ENCODE measurements at places on chromosomes 16 and 17.
A peak's percentile ranks its signal among the peaks of the same experiment; 100 is the strongest.

DNA sequence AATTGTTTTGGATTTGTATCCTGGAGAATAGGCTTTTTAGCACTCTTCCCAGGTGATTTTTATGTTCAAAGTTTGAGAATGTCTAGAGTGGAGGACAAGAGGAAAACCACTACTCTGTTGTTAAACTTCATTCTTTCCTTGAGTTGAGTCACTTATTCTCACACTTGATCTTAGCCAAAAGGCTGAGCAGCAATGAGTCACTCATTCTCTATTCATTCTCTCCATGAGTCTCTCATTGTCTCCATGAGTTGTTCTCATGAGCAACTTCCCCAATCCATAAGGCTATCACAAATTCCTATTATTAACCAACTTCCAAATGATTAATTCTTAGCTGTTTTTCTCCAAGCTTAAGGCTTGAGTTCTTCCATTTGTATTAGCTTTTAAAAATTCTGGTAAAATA, 1393.3 kb downstream of the CDH8 start:
- no peak for DNase-seq

DNA sequence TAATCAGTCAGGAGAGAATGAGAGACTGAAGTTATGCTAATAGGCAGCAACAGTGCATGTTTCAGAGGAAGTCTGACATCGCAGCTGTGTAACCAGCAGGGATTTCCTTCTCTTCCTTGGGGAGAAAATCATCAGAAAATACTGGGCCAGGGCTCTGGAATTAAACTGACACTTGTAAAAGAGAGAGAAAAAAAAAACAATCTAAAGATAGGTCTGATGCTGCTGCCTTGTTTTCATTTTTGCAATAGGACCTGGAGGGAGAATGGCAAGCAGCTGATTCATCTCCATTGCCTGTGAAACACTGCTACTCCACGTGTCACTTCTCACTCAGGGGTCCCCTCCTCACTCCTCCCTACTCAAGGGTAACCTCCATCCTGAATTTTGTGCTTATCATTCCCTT, 17.7 kb upstream of the CORO6 start:
- DNase-seq = no peak

DNA sequence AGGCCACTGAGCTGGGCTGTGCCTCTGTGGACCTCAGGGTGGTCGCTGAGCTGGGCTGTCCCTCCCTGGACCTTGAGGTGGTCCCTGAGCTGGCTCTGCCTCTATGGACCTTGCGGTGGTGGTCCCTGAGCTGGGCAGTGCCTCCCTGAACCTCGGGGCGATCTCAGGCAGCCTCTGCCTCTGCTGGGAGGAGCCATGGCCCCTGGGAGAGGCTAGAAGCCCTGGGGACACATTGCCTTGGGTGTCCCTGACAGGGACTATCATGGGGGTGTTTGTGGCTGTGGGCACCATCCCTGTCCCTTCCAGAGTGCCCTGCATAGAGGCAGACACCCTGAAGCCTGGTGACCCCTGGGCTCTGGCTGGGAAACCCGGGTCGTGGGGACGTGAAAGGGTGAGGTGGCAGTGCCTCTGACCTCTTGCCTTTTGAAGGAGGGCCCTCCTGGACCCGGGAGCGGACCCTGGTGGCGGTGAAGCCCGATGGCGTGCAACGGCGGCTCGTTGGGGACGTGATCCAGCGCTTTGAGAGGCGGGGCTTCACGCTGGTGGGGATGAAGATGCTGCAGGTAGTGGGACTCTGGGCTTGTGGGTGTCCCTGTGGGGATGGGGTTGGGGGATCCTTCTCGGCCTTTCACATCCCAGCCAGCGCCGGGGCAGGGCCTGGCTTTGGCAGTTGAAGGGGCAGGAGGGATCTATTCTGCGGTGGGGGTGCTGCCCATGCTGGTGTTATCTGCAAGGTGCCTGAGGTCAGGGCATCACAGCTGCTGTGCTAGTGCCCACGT, 1.8 kb downstream of the NME4 start:
- DNase-seq = no peak

GRCh38 chr17:60534010-60534555, 8.0 kb upstream of the APPBP2 start:
- no peak for DNase-seq

GRCh38 chr17:77772461-77772897, 186.0 kb upstream of the TNRC6C start:
- DNase-seq = peak; percentile 89

- DNase-seq = no peak
Measured at GRCh38 chr17:36938566-36939051, 1.3 kb downstream of the LHX1 start.

- peak; percentile 20 for DNase-seq
Measured at GRCh38 chr16:55944377-55944802, 69.2 kb upstream of the CES5A start.

GRCh38 chr16:84927621-84928591, 83.4 kb downstream of the ZDHHC7 start:
- DNase-seq = no peak

DNA sequence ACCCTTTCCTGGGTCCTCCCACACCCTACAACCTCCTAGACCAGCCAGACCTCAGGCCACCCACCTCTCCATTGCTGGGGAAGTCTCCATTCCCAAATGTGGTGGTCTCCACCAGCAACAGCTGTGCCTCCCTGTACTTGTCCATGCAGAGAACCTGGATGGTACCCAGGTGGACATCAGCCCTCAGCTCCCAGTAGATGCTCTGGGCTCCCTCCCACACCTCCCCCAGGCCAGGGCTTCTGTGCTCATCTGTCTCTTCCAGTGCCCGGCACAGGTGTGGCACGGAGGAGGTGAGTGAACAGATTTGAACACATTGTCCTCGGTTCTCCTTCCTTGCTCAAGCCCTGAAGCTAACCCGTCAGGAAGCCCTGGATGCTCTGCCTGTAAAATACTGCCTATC, 34.6 kb downstream of the LGALS9 start:
- no peak for DNase-seq

- DNase-seq = no peak
Measured at GRCh38 chr17:622356-622755, 92.3 kb downstream of the VPS53 start.

DNA sequence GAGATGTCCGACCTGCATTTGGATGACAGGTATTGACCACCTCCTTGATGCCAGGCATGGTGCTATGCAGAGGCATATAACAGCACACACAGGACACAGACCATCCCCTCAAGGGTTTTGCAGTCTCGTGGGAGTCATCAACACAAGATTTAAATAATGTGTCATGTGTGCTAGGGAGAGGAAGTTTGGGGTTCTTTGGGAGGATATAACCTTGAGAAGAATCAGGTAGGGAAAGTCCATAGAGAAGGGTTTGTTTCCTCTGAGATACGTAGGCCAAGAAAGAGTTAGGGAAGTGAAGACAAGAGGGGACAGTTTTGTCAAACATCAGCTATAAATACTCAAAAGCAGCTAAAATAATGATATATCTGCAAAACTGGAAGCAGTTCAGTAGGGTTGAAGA, 215.9 kb upstream of the RBFOX1 start:
- DNase-seq = no peak

DNA sequence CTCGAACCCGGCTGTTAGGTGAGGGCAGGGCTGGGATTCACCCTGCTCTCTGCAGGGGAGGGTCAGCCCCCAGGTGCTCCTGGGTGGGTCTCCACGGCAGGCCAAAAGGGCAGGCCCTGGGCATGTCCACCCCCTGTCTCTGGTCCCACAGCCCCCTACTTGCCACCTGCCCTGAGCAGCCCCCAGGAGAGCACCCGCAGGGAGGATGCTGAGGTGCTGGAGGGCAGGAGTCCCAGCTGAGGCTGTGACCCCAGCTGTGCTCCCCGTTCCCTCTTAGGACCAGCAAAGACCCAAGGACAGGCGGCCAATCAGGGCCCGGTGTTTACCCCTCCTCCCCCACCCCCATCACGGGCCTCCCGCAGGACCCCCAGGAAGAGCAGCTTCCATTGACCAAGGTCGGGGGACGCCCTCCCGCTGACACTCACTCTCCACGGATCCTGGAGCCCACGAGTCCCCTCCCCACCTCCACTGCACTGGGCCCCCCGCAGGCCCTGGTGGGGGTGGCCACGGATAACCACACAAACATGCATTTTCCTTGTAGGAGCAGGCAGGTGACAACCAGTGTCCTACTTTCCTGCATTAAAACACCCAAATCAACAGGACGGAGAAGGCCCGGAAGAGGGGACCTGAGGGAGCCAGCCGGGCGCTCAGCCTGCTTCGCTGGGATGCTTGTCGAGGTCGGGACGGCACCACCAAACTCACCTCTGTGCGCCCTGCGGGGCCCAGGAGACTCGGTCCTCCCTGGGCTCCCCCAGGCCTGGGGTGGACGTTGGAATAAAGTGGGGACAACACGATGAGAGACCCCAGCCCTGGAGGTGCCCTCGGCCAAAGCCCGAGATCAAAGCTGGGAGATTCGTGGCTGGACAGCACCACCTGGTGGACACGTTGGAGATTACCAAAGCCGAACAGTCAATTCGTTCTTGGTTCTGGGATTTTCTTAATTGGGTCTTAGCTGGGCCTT, 22.5 kb upstream of the ENPP7 start:
- DNase-seq = peak; percentile 83

- DNase-seq = no peak
Measured at GRCh38 chr17:81890447-81891302, 711 bp downstream of the ALYREF start.

DNA sequence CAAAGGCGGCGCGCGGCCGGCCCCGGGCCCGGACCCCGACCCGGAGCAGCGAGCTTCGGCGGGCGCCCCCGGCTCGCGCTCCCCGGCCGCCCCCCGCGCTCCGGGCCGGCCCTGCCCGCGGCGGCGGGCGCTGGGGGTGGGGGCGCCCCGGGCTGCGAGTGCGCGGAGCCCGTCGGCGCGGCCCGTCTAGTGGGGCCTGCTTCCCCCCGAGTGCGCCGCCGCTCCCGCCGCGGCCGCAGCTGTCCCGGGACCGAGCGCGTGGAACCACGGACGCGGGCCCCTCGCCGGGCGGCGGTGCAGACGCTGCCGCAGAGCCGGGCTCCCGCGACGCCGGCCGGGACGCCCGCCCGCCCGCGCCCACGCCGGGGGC, 308 bp downstream of the ADCY9 start:
- no peak for DNase-seq

DNA sequence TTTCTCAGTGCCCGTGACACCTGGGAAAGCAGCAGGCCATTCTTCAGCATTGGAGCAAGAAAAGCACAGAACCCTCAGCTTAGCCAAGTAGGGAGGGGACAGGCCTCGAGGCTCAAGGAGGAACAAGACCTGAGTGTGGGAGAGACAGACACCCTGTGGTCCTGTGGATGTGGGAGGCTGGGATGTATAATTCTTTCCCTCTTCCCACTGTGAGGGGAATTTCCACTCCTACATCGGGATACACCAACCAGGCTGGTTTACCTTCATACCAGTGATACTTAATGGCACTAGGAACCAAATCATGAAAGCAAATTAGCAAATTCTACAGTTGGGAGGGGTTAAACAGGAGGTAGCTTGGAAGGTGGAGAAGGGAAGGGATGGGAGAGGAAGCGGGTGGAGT, 41.7 kb downstream of the LYRM1 start:
- DNase-seq = no peak

DNA sequence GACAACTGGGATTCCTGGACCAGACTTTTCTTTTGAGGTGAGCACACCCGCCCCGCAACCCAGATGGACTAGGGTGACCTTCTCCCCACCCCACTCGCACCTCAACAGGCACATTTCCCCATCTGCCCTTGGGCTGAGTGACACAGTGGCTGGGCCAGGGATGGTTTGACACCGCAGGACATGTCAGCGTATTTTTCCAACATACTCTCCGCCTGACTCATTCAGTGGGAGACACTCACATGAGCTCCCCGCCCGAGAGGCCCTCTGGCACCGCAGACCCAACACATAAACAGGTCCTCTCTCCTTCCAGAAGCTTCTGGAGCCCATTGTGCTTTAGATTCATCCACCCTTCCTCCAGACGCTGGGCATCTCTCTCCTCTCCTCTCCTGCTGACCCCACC, 69.4 kb downstream of the ZDHHC7 start:
- DNase-seq = no peak

DNA sequence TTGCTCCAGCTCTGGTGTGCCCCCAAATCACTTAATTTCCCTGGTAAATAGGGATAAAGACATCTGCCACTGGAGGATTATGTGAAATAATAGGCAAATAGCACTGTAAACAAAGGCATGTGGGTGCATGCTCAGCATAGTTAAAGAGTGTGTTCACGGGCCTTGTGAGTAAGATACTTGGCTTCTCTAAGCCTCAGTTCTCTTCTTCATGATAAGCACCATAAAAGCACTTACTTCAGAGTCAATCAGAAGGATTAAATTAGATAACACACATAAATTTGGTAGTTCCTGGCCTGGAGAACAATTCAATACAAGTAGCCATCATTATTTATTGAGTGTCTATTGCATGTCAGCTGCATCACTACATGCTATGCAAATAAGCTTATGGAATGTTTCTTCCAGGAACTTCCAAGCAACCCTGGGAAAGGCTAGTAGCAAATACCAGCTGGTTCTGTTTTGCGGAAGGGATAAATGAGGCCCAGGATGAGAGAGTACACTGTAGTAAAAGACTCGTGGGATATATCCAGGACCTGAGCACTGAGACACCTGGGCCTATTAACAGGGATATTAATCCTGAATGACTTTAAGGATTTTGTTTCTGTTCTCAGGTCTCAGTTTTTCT, 14.5 kb downstream of the CCL11 start:
- no peak for DNase-seq

All from GM13977 (cell line).